ENCODE measurements at places on chromosomes 5 and 9.

GRCh38 chr5:22835686-22836085 is 17.5 kb downstream of the CDH12 start:
- no peak overlapping the region for H3K27ac ChIP-seq
- no peak overlapping the region for H3K4me3 ChIP-seq

DNA sequence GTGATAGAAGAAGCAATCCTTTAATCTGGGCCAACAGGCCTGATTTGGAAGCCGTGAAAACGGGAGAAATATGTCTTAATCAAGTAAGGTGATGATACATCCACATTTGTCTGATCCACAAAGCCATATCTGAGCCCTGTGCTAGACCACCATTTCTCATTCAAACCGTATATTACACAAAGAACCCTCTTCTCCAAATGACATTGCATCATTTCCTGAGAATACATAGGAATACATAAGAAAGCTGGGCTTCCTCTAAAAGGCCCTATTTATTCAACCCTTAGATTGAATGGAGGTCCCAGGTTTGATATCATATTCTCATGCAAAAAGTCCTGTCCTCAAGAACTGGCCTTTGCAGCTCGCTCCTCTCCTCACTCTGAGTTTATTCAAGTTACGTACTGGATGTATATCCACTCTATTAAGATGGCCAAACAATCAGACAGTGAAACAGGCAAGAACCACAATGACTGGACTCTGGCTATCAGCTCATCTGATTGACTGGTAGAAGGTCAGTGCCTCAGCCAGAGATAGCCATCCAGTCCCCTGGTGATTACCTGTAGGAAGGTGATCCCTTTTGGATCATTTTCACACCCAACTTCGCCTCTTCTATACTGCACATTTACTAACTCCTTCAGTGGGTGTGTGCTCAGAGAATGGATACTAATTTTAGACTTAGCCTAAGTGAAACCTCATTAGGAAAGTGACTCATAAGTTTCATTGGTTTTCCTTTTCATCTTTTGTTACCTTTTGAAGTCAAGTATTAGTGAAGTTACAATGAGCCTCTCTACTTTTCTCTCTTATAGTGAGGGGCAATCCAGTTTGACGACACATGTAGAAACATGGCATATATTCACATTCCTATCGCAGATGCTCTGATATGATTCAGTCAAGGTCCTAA is 167.6 kb upstream of the WWC1 start:
- H3K27ac ChIP-seq, result no peak overlapping the region
- H3K4me3 ChIP-seq, result no peak overlapping the region
- DNase-seq, result no peak
- H3K36me3 ChIP-seq, result no peaks in the 10 kb centered on the region
- no peaks in the 10 kb centered on the region for H3K27me3 ChIP-seq

- H3K27ac ChIP-seq, result peak overlapping the region; percentile 81
- no peaks in the 10 kb centered on the region for H3K27me3 ChIP-seq
- no peaks in the 10 kb centered on the region for H3K36me3 ChIP-seq
- peak overlapping the region; percentile 46 for H3K4me3 ChIP-seq
- DNase-seq, result no peak
These were observed 1.5 kb downstream of the LTC4S start for GRCh38 chr5:179795049-179795862.

- no peak for DNase-seq
- H3K4me1 ChIP-seq, result no peaks in the 10 kb centered on the region
- H3K4me3 ChIP-seq, result no peak overlapping the region
- no peaks in the 10 kb centered on the region for H3K36me3 ChIP-seq
- H3K27ac ChIP-seq, result peak overlapping the region; percentile 11
- H3K27me3 ChIP-seq, result no peaks in the 10 kb centered on the region
These were observed 491.5 kb upstream of the TUSC1 start for GRCh38 chr9:26169708-26170107.

DNA sequence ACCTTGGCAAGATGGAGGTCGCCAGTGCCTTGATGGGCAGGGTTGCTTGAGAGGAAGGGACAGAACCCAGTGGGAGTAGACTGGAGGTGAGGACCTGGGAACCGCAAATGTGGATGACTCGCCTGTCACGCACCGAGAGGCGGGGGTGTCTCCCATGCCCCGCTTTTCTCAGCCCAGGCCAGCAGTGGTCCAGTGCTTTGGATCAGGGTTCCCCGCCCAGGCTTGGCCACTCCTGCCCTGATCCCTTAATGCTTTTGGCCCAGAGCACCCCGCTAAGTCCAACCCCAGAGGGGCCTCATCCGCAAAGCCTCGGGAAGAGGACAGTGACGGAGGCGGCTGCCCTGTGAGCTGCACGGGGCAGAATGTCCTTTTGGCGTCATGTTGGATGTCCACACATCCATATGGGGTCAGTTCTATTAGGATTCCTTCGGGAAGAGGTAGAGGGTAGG is 2.4 kb downstream of the MRPS2 start:
- no peak overlapping the region for H3K4me3 ChIP-seq
- H3K4me1 ChIP-seq, result peaks cover 2% of the 10 kb centered on the region
- H3K27ac ChIP-seq, result no peak overlapping the region
- no peak for DNase-seq
- no peaks in the 10 kb centered on the region for H3K36me3 ChIP-seq
- H3K27me3 ChIP-seq, result no peaks in the 10 kb centered on the region

- no peak overlapping the region for H3K4me3 ChIP-seq
- no peak overlapping the region for H3K27ac ChIP-seq
- no peaks in the 10 kb centered on the region for H3K27me3 ChIP-seq
- no peak for DNase-seq
- no peaks in the 10 kb centered on the region for H3K36me3 ChIP-seq
These were observed 39.8 kb upstream of the RASGRF2 start for GRCh38 chr5:80920333-80920732.

DNA sequence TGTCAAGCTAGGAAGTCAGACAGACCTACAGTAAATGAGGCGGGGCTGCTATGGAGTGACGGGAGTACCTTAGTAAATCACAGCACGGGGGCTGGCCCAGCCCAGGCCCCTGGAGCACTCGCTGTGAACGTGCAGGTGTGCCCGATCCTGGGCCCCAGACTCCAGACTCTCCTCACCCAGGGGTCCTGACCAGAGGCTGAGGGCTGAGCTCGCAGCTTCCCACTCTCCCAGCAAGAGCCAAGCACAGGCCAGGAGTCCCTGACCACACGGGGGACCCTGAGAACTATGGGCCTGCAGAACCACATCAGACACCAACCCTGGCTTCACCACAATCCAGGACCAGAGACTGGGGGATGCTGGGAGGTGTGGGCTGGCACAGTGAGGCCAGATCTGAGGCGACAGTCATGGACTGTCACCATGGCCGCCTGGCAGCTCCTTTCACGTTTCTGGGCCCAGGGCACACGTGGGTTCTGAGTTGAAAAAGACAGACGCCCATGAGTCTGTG is 73.4 kb downstream of the ADAMTS2 start:
- peaks cover 24% of the 10 kb centered on the region for H3K4me1 ChIP-seq
- H3K27ac ChIP-seq, result peak overlapping the region; percentile 98
- DNase-seq, result peak; percentile 17
- no peak overlapping the region for H3K4me3 ChIP-seq
- no peaks in the 10 kb centered on the region for H3K36me3 ChIP-seq

DNA sequence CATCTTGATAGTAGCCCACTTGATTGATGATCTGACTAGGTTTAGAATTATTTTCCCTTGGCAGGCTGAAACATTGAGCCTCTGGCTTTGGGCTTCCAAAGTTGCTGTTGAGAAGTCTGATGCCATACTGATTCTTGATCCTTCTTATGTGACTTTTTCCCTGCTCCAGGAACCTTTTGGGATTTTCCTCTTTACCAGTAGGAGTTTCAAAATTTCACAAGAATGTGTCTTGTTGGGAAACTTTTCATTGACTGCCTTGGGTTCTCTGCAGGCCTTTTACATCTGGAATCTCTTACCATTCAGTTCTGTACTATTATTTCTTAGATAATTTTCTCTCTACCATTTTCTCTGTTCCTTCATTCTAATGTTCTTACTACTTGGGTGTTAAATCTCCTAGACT is 20.0 kb downstream of the STC2 start:
- DNase-seq, result no peak
- H3K4me3 ChIP-seq, result no peak overlapping the region
- H3K27ac ChIP-seq, result no peak overlapping the region
- H3K4me1 ChIP-seq, result peaks cover 10% of the 10 kb centered on the region
- no peaks in the 10 kb centered on the region for H3K27me3 ChIP-seq

DNA sequence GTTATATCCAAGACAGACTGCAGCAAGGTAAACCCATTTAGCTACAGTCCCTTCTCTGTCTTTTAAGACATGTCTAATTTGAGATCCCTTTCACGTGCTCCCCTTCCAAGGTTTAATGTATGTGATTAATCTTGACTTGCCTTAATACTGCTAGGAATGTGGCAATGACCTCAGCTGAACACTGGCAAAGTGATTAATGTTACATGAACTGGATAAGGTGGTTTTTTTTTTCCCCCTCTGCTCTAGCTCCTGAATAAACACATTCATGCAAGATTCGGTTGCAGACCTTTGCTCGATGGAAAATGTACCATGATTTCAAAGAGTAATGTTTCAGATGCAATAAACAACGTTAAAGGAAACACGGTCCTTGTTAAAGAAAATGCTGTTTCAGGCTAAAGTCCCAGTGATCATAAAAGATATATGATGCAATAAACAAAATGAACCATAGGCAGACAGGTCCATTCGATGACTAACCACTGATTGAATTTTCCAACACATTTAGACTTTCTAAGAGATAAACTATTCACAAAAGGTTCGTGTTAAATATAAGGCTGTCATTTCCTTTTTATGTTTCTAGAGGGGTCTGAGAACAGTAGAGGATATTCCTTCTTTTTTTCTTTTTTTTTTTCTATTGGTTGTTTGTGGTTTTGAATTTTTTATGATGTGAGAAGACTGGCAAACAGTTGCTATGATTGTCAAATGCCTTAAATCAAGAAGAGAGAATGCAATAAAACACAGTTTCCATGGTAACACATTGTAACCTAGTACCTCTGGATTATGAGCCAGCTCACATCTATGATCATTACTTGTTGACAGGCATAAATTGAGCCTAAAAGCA is 44.7 kb upstream of the ZNF608 start:
- H3K27me3 ChIP-seq, result no peaks in the 10 kb centered on the region
- DNase-seq, result no peak
- no peaks in the 10 kb centered on the region for H3K36me3 ChIP-seq

GRCh38 chr5:72618708-72619107 is 111.5 kb upstream of the ZNF366 start:
- no peaks in the 10 kb centered on the region for H3K4me1 ChIP-seq
- DNase-seq, result no peak
- H3K36me3 ChIP-seq, result no peaks in the 10 kb centered on the region
- H3K4me3 ChIP-seq, result no peak overlapping the region
- H3K27ac ChIP-seq, result no peak overlapping the region

GRCh38 chr9:219670-220365 is 5.2 kb downstream of the DOCK8 start:
- H3K27me3 ChIP-seq, result no peaks in the 10 kb centered on the region
- H3K4me3 ChIP-seq, result no peak overlapping the region
- no peak for DNase-seq
- no peaks in the 10 kb centered on the region for H3K36me3 ChIP-seq

DNA sequence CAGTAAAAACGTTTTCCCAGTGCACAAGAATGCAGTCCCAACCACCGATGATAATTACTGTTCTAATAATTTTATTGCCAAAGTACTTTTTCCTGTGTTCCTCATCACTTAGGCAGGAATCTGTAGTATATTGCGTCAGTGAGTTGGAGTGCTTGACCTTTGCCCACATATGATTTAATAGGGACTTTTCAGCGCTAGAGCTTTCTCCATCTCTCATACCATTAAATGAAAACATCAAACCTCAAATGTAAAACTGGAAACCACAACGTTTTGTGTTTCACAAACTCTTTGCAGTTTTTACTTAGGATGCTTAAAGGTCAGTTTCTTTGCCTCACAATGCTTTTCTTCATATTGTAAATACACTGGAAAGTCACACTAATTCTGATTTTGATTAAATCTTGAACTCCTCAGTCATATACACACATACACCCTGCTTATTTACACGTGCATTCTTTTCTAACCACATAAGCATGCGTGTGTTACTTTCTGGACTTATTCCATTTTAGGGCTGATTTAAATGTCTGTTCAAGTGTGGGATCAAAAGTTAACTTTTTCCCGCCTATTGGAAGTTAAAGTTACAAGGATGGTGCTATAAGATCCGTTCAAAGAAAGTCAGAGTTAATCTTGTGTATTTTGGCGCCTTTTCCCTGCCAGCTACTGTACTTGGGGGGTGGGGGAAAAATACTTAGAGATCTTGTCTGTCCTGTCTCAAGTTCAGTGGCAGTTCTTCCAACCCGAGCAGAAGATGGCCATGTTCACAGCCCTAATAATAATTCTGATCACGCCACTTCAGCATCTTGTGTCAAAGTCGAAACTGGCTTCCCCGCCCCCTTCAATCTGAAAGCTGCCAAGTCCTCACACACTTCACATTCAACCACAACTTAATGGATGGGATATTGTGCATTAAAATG is 6.6 kb upstream of the NFIB start:
- no peaks in the 10 kb centered on the region for H3K27me3 ChIP-seq
- no peaks in the 10 kb centered on the region for H3K4me1 ChIP-seq
- peak overlapping the region; percentile 95 for H3K27ac ChIP-seq

- DNase-seq, result no peak
- H3K27ac ChIP-seq, result no peak overlapping the region
- H3K27me3 ChIP-seq, result no peaks in the 10 kb centered on the region
- H3K4me1 ChIP-seq, result no peaks in the 10 kb centered on the region
- H3K4me3 ChIP-seq, result no peak overlapping the region
These were observed 226.0 kb upstream of the PTGER4 start for GRCh38 chr5:40453689-40454088.

GRCh38 chr5:176590035-176590717 is 19.8 kb downstream of the GPRIN1 start:
- no peak overlapping the region for H3K27ac ChIP-seq
- no peak overlapping the region for H3K4me3 ChIP-seq
- no peak for DNase-seq
- H3K4me1 ChIP-seq, result no peaks in the 10 kb centered on the region

- H3K4me3 ChIP-seq, result no peak overlapping the region
- H3K36me3 ChIP-seq, result no peaks in the 10 kb centered on the region
- H3K4me1 ChIP-seq, result no peaks in the 10 kb centered on the region
- no peak overlapping the region for H3K27ac ChIP-seq
- DNase-seq, result no peak
These were observed 92.6 kb downstream of the OR2K2 start for GRCh38 chr9:111237447-111237846.

GRCh38 chr9:90433398-90433941 is 209.2 kb downstream of the DIRAS2 start:
- no peaks in the 10 kb centered on the region for H3K36me3 ChIP-seq
- H3K27me3 ChIP-seq, result no peaks in the 10 kb centered on the region
- no peaks in the 10 kb centered on the region for H3K4me1 ChIP-seq
- no peak overlapping the region for H3K4me3 ChIP-seq
- no peak for DNase-seq

DNA sequence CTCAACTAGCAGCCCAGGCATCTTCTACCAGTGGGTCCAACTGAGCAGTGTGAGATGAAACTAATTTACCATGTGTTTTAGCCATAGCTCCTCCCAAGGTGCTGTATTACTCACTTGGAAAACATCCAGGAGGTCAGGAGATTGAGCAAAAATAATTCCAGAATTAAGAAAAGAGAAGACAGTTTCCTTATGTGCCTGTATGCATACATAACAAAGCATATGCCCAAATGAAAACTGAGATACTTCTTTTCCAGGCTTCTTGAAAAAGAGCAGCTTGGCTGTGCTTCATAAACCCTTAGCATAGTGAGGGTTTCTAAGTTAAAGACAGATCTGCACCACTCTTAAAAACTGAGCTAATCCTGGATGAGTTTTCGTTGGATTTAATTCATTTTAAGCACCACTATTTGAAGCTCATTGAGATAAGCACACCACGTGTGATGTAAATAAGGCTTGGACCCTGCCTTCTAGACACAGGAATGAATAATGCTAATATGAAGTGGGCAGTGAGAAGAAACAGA is 119.4 kb downstream of the ADAMTS12 start:
- no peaks in the 10 kb centered on the region for H3K36me3 ChIP-seq
- no peaks in the 10 kb centered on the region for H3K27me3 ChIP-seq
- peak overlapping the region; percentile 50 for H3K27ac ChIP-seq
- no peak overlapping the region for H3K4me3 ChIP-seq

Data from uterus (tissue), 4 donors.